ENCODE measurements at places on chromosomes 3 and 15.

DNA sequence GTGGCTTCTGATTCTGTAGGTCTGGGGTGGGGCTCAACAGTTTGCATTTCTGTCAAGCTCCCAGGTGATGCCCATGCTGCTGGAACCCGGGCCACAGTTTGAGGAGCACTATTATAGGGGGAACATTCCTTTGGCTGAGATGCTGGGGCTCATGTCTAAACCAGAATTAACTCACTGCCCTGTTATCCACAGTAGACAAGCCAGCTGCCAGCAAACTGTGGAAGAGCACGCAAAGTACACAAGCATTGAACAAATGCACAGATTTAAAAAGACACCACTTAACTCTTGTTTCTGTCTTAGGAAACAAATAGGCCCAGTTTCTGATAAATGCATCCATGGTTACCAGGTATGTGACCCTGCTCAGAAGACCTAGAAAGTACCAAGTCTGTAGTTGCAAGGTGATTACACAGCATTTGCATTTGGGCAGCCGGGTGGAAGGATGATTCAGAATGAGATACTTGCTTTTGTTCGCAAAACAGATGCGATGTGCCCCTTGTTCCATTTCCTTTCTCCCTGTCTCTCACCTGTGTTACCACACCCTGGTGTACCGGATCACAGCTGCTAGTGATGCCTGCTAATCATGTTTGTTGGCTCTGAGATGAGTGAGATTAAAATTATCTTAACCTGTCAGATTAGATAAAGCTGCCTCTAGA lies 12.4 kb downstream of the GYG1 start:
- no peak for DNase-seq

GRCh38 chr3:119173325-119173724 lies at the start of gene UPK1B:
Gene UPK1B, plus strand, starts transcription at chr3:119173598. Its CDS starts 13,144 bp downstream, at chr3:119186742.
- DNase-seq: peak; percentile 84

DNA sequence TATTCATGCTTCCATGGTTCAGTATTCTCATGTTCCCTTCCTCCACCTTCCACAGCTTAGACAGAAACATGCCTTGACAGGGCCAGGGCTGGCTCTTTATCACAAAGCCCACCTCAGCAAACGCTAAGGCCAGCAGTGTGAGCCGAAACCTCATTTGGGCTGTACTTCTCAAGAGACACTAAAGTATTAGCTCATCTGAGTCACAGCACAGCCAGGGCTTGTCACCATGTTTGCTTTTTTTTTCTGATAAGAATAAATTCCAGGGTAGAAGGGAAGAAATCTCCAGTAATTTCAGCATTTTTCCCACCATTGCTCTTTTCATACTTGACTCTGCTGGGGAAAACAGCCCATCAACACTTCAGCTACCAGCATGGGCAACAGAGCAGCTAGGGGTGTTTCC lies 95.4 kb downstream of the MYLK start:
- no peak for DNase-seq

DNA sequence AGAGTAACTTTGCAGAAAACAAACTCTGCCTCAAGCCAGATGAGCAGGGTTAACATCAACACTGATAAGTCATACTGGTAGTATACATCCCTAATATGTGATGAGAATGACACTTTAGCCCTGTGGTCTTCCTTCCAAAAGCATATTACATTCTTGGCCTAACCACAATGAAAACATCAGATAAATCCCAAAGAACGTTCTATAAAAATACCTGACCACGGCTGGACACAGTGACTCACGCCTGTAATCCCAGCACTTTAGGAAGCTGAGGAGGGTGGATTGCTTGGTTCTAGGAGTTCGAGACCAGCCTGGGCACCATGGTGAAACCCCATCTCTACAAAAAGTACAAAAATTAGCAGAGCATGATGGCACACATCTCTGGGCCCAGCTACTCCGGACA lies 4.7 kb downstream of the TMCC1 start:
- no peak for DNase-seq

DNA sequence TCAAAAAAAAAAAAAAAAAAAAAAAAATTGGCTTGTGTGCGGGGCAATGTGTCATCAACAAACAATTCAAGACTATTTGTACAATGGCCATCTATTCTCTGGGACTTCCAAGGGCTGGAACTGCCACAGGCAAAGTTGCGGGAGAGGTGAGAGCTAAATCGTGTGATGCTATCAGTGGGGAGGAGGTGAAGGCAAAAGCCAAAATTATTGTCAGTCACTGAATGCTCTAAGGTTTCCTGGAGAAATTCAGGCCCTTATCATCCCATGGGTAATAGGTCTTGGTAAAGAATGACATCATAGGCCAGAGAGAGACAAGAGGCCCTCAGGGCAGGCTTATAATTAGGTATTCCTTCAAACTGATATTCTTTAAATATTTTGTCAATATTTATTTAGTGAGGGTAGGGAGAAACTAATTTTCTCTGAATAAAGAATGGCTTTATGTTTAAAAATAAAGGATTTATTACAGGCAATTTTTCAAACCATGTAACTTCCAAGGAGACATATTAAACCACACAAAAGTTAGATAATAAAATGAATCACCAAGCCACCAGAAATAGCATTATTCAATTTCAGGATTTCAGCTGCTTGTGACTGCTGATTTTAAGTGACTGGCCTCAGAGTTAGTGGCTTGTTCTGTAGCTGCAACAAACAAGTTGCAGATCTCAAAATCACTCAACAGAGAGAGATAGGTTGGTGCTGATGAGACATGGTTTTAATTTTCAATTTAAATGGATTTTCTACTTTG lies 226.3 kb upstream of the MRPL3 start:
- DNase-seq: no peak

DNA sequence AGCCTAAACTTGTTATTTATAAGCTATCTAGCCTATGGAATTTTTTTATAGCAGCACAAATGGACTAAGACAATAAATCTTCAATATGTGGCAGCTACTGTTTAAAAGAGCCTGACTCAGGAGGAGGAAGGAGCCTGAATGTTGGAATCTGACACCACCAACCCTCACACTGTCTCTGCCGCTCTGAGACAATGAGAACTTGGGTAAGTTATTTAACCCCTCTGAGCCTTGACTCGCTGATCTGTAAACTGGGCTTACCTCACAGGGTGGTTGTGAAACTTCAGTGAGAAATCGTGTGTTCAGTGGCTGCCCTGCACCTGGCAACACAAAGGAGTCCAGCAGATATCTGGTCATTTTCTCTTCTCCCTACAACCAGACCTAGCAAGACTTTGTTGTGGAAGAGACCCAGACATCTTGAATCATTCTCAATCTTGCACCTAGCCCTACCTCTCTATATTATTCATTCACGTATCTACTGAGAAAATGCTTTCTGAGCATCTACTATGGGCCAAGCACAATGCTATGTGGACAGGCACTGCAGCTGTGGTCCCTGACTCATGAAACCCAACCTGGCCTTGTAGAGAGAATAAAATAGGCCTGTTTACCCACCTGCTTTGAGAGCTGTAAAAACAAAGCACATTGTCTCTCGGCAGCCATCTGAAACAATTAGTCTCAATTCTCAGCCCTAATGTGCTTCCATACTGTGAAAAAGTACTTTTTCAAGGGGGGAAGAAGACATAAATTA lies 81.9 kb upstream of the SLC25A36 start:
- DNase-seq: peak; percentile 32

GRCh38 chr3:34035775-34036174 lies 237.3 kb downstream of the PDCD6IP start:
- no peak for DNase-seq

DNA sequence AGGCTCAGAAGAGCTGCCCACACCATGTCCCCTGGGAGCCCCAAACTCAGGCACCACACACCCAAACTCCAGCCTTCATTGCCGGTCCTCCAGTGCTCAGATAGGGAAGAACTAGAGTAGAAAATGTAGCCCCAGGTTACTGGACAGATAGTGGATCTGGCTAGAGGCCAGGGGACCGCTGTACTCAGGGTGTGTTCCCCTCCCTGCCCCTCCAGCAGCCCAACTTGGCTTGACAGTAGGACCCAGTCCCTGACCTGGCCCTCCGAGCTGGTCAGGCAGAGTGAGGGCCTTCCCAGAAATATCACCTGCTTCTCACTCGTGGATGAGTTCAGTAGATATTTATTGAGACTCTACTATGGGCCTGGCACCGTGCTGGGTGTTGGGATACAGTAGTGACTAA lies 100.0 kb downstream of the CORO2B start:
- DNase-seq: no peak

DNA sequence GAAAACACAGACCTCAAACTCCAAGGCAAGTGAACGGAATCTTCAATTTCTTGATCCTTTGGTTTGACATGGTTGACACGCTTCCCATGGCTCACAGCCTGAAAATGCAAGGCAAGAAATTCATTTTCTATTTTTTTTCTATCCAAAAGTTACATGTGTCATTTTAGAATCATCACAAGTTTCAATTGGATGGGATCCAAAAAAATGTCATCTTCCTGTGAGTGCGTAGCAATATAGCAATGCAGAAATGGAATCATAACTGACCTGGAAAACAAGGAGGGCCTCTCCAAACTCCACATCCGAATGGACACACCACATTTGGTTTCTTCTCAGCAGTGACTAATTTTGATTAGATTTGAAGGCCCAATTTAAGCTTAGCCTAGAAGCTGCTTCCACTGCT lies 175.8 kb upstream of the ATP11B start:
- DNase-seq: no peak

DNA sequence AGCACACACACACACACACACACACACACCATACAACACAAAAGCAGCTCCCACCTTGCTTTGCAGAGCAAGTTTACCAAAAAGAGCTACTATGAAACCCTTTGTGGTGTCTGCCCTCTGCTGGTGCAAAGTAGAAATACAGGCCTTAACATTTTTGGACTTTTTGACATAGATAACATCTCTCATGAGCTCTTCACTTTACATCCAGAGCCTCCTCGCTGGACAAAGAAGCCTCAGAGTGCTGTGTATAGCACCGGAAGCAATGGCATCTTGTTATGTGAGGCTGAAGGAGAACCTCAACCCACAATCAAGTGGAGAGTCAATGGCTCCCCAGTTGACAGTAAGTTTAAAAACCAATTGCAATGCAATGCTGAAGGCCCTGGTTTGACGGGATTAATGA lies 157.9 kb downstream of the CHL1 start:
- peak; percentile 73 for DNase-seq

GRCh38 chr3:13895155-13896105 lies 15.6 kb upstream of the WNT7A start:
- DNase-seq: peak; percentile 98

- DNase-seq: no peak
Measured at GRCh38 chr15:41423979-41424659, 7.2 kb downstream of the RTF1 start.

GRCh38 chr3:76039431-76039830 lies 254.1 kb upstream of the ZNF717 start:
- peak; percentile 58 for DNase-seq

- no peak for DNase-seq
Measured at GRCh38 chr15:89140595-89140994, 52.3 kb downstream of the ABHD2 start.

DNA sequence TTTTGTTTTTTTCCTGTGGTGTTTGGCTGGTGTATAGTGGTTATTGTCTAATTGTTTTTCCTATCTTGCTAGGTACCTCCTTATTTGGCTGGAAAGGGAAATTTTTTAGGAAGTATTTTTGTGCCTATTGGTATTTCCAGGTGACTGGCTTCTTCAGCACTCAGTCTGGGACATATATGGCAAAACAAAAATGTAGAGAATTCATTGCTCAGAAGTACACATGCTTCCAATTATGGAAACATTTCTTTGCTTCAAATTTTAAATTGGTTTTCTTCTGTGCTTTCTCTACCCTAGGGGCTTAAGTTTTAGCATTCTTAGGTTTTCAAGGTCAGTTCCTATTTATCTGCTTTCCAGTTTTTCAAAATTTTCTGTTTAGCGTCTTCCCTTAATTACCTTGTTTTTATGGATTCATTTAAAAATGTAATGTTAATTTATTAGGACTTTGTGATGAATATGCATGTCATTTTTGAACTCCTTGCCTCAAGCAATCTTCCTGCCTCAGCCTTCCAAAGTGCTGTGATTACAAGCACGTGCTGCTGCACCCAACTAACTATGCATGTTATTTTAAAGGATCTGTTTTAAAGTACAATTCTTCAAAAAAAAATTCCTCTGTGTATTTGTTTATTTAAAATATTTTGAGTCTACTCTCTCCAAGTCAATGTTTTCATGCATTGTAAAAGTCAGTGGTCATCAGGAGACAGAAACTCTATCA lies 231.9 kb upstream of the DPPA4 start:
- DNase-seq: no peak

- no peak for DNase-seq
Measured at GRCh38 chr3:77602722-77603121, 562.8 kb downstream of the ROBO2 start.
